ENCODE measurements at places on chromosomes 12 and 14.

DNA sequence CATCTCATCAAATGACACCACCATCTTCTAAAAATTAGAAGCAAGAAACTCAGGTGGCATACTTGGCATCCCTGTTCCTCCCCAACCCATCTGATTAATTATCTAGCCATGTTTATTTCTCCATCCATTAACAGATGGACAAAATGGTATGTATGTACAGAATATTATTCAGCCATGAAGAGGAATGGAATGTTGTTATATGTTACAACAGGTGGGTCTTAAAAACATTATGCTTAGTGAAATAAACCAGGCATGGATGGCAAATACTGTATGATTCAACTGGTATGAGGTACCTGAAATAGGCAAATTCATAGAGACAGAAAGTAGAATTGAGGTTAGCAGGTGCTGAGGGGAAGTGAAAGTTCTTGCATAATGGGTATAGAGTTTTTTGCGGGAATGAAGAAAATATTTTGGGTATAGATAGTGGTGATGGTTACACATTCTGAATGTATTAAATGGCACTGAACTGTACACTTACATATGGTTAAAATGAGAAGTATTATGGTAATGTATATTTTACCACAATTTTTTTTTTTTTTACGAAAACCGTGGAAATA is 17.5 kb downstream of the YY1 start:
- no peak for DNase-seq

- no peak for DNase-seq
Measured at GRCh38 chr12:70353780-70354660, 12.1 kb upstream of the KCNMB4 start.

DNA sequence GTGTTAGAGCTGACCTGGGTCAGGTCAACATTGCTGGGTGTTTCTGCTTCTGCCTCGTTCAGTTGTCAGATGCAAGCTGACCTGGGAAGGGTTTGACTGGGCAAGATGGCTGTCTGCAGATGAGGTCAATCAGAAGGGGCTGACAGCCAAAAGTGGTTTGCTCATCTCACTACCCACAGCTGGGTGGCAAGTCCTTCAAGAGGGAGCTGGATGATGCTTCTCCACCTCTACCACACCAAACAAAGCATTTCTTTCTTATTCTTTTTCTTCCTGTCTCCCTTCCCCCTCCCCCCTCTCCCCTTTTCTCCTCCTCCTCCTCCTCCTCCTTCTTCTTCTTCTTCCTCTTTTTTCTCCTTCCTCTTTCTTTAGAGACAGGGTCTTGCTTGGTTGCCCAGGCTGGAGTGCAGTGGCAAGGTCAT is 268.2 kb upstream of the PLEKHG7 start:
- no peak for DNase-seq

GRCh38 chr12:95687937-95688336 is 102.6 kb downstream of the NTN4 start:
- DNase-seq, result no peak
